ENCODE measurements at places on chromosomes 1 and 21.
A peak's percentile ranks its signal among the peaks of the same experiment; 100 is the strongest.

DNA sequence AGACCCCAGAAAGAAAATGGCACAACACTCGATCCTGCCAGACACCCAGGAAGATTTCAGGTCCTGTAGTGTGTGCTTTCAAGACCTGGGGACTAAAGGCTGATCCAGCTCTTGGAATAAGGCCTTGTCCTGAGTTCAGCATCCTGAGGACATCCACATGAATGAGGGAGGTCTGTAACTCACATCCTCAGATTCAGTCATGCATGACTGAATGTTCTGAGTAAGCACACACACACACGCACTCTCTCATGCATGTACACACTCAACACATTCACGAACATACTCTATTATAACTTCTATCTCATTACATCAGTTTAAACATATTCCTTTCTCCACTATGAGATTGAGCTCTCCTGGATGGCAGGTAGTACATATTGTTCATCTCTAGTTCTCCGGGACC lies 273.4 kb upstream of the BEND5 start:
- no peak overlapping the region for H3K4me3 ChIP-seq
- no peak overlapping the region for H3K27ac ChIP-seq
- H3K4me1 ChIP-seq: no peaks in the 10 kb centered on the region
- no peaks in the 10 kb centered on the region for H3K27me3 ChIP-seq
- no peaks in the 10 kb centered on the region for H3K36me3 ChIP-seq

DNA sequence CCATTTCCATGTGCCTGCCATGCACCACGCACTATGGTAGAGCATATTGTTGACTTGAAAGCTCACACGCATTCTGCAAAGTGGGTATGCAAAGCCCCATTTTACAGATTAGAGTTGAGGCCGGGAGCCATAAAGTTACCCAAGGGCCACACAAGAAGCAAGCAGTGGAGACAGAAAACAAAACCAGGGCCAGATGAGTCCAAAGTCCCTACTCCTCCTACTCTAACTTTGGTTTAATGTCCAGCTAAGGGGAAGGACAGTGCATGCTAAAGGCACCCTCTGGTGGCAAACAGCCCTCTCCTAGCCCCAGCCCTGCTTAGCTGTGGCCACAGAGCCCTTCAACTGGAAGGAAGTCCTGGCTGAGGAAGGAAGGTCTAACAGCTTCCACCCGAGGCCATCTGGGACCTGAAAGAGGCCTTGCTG lies 74.9 kb downstream of the SLC66A1 start:
- no peaks in the 10 kb centered on the region for H3K27me3 ChIP-seq
- H3K27ac ChIP-seq: peak overlapping the region; percentile 64
- H3K4me1 ChIP-seq: peaks cover 33% of the 10 kb centered on the region
- peaks cover 23% of the 10 kb centered on the region for H3K36me3 ChIP-seq
- no peak for DNase-seq
- no peak overlapping the region for H3K4me3 ChIP-seq

- H3K36me3 ChIP-seq: no peaks in the 10 kb centered on the region
- no peak for DNase-seq
- no peak overlapping the region for H3K4me3 ChIP-seq
Measured at GRCh38 chr1:221839782-221840395, 98.0 kb upstream of the DUSP10 start.

GRCh38 chr1:94115900-94116436 lies 5.0 kb downstream of the ABCA4 start:
- H3K36me3 ChIP-seq: no peaks in the 10 kb centered on the region
- peaks cover 39% of the 10 kb centered on the region for H3K4me1 ChIP-seq
- no peak overlapping the region for H3K4me3 ChIP-seq

GRCh38 chr1:86866665-86867064 lies 47.3 kb downstream of the SELENOF start:
- peaks cover 2% of the 10 kb centered on the region for H3K36me3 ChIP-seq
- no peak overlapping the region for H3K4me3 ChIP-seq
- no peaks in the 10 kb centered on the region for H3K4me1 ChIP-seq
- H3K27me3 ChIP-seq: no peaks in the 10 kb centered on the region

GRCh38 chr1:21292984-21293536 lies 2.8 kb upstream of the ECE1 start:
- H3K27ac ChIP-seq: no peak overlapping the region
- H3K36me3 ChIP-seq: no peaks in the 10 kb centered on the region
- no peaks in the 10 kb centered on the region for H3K27me3 ChIP-seq
- peaks cover 29% of the 10 kb centered on the region for H3K4me1 ChIP-seq
- DNase-seq: no peak
- H3K4me3 ChIP-seq: no peak overlapping the region

DNA sequence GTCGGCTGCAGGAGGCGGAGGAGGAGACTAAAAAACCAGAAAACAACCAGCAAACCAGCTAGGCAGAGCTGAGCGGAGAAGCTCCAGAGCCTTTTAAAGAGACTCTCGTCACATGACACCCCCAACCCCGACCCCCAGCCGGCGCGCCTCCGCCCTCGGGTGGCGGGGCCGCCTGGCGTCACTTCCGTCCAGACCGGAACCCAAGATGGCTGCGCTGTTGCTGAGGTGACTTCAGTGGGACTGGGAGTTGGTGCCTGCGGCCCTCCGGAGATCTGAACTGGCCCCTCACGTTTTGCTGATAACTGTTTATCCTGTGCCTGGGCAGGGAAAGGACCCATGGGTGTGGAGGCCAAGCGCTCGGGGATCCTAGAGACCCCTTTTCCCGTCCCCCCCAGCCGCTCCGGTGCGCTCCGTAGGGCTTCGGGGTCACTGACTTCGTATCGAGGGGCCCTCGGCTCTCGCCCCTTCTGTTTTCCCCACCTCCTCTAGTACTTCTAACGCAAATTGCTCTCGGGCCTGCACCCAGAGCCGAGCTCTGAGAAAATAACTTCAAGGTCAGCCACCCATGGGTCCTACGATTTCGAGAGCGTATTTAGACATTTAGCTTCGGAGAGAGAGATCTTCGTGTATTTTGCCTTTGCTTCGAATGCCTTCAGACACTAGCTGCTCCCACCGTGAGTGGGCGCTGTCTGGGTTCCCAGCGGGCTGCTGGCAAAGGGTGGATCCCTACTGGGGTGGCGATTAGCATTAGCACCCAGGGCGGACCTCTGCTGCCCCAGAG lies at the start of gene SDHC:
TSS of gene SDHC (plus strand) at position 181 of the 781 bp plus-strand sequence. CDS start at position 206, 25 bp downstream.
- H3K4me1 ChIP-seq: peaks cover 25% of the 10 kb centered on the region
- peaks cover 5% of the 10 kb centered on the region for H3K36me3 ChIP-seq
- no peaks in the 10 kb centered on the region for H3K27me3 ChIP-seq
- DNase-seq: peak; percentile 81
- H3K4me3 ChIP-seq: peak within 1 kb of the TSS; percentile 95

- H3K27ac ChIP-seq: no peak overlapping the region
- no peak overlapping the region for H3K4me3 ChIP-seq
- H3K4me1 ChIP-seq: no peaks in the 10 kb centered on the region
- no peak for DNase-seq
- H3K36me3 ChIP-seq: no peaks in the 10 kb centered on the region
- H3K27me3 ChIP-seq: no peaks in the 10 kb centered on the region
Measured at GRCh38 chr1:106926803-106927582, 129.5 kb upstream of the PRMT6 start.

DNA sequence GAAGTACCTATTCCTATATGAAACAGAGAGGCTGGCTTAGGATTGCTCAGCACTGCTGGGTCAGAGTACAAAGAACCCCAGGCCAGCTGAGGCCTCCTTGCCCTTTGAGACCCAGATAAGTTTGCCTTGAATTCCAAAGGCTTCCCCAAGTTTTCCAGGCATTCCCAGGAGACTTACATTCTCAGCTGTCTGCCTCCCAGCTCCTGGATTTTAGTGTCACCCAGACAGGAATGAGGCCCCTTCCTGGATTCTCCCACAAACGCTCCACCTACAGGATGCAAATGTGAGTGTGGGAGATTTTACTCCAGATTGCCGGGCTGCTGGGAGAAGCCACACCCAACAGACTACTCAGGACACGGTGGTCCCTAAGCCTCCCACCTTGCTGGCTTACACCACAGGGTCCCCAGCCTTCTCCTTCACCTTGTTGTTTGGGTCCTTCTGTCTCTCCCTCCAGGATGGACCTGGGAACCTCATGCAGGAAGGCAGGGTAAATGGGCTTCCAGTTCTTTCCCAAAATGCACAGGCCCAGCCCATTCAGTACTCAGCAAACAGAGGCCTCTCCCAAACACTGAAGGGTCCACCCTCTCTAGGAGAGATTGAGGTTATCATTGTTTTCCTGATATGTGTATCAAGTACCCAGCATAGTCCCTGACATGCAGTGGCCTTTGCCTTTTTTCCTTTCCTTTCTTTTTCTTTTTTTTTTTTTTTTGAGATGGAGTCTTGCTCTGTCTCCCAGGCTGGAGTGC lies 10.6 kb downstream of the RHBG start:
- peaks cover 13% of the 10 kb centered on the region for H3K4me1 ChIP-seq
- no peaks in the 10 kb centered on the region for H3K36me3 ChIP-seq
- H3K4me3 ChIP-seq: no peak overlapping the region
- H3K27me3 ChIP-seq: no peaks in the 10 kb centered on the region
- no peak for DNase-seq
- H3K27ac ChIP-seq: no peak overlapping the region

DNA sequence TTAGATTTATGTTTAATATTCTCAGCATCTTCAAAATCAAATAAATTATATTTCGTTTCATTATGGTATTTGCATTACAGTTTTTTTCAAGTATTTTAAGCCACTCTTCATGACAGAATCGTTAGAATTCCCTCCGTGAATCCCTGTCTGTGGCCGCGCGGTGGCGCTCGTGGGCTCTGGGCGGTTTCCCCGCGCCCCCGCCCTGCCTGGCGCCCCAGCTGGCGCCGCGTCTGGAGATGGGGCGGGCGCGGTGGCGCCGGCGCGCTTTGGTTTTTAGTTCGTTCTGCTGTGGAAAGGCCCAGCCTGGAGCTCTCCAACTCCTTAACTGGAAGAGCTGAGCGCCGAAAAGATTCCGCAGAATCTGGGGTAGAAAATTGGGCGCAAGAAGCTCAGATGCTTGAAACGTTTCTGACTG lies 25.7 kb downstream of the PRMT2 start:
- peaks cover 4% of the 10 kb centered on the region for H3K4me1 ChIP-seq
- DNase-seq: no peak
- no peak overlapping the region for H3K4me3 ChIP-seq

DNA sequence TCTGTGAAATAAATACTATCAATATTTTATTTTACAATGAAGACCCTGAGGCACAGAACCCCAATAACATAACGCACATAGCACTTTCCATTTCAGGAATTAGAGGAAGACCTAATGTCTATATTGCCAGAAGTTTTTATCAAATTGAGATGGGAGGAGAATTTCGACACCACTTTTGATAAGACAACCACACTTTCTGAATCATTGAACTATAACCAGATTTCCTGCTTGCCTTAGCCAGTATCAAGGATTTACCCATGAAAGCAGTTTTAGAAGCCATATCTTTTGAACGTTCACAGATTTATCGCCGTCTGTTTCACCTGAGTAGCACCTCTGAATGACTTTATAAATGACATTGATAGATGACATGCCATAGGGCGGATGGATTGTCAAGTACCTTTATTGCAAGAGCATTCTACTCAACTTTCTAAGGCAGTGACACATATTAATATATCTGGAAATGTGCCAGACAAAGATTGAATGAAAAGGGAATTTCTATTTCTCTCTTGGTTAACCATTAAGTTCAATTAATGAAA lies 768.4 kb downstream of the LTN1 start:
- H3K27ac ChIP-seq: no peak overlapping the region
- DNase-seq: no peak
- H3K27me3 ChIP-seq: no peaks in the 10 kb centered on the region
- no peaks in the 10 kb centered on the region for H3K36me3 ChIP-seq
- H3K4me1 ChIP-seq: no peaks in the 10 kb centered on the region

GRCh38 chr21:35075546-35075945 lies 26.4 kb upstream of the RUNX1 start:
- H3K27ac ChIP-seq: no peak overlapping the region
- H3K36me3 ChIP-seq: no peaks in the 10 kb centered on the region
- H3K4me3 ChIP-seq: no peak overlapping the region
- DNase-seq: no peak

DNA sequence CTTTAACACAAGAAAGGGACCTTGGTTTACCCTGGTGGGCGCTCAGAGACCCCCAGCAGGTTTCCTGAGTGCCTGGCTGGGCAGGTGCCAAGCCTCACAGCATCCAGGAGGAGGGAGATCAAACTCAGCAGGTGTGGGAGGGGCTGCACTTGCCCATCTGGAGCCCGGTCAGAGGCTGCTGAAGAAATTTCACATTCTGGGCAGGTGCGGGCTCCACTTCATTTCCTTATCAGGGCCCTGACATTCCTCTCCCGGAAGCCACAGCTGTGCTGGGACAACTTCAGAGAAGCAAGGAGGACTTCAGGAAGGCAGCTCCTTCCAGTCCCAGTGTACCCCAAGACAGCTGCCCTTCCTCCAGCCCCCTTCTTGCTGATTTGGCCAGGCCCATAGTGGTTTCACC lies 82.9 kb downstream of the ITPKB start:
- DNase-seq: no peak
- H3K4me3 ChIP-seq: no peak overlapping the region
- H3K27me3 ChIP-seq: no peaks in the 10 kb centered on the region
- H3K27ac ChIP-seq: peak overlapping the region; percentile 86

DNA sequence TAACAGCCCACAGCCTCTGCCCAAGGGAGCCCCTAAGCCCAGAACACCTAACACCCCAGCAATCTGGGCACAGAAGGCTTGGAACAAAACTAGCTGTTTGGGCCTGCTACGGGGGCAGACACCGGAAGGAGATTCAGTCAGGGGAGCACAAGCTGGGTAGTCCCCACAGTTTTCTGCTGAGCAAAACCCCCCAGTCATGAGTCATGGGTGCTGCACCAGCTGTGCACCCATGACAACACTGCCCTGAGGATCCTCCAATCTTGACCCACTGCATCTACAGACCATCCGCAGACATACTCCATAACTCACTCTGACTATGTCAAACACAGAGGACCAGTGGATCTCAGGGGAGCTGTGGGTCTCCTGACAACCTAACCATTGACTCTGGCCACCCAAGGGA lies 105.1 kb downstream of the LRIG2 start:
- no peaks in the 10 kb centered on the region for H3K27me3 ChIP-seq
- no peaks in the 10 kb centered on the region for H3K4me1 ChIP-seq
- no peak overlapping the region for H3K4me3 ChIP-seq
- no peaks in the 10 kb centered on the region for H3K36me3 ChIP-seq

DNA sequence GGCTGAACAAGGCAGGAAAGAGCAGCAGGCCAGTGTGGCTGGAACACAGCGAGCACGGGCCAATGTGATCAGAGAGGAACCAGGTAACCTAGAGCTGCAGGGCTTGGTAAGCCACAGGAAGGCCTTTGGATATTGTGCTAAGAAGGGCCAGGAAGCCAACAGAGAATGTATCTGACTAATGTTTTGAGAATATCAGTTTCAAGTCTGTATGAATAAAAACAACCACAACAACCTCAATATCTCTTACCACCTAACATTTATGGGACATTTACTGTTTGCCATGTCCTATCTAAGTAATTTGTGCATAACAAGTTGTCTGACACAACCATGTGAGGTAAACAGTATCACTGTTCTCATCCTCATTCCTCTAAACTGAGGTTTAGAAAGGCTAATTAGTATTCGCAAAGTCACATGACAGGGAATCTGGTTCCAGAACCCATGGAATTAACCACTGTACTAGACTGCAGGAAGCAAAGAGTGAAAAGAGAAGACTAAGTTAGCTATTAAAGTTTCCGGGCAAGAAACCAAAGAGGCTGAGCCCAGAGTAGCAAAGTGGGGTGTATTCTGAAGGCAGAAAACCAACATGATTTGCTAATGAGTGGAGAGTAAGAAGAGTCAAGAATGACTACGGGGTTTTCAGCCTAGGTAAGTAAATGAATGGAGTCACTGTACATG lies 38.9 kb downstream of the SPRTN start:
- DNase-seq: no peak
- no peak overlapping the region for H3K4me3 ChIP-seq
- no peak overlapping the region for H3K27ac ChIP-seq
- H3K36me3 ChIP-seq: no peaks in the 10 kb centered on the region
- H3K4me1 ChIP-seq: no peaks in the 10 kb centered on the region
